Activated CD4-positive, alpha-beta T cell treated with anti-CD3 and anti-CD28 coated beads for 36 hours (primary cell): ENCODE measurements at places on chromosomes 7 and 10.

GRCh38 chr10:70069346-70069745 is 16.7 kb downstream of the MACROH2A2 start:
- DNase-seq: no peak

DNA sequence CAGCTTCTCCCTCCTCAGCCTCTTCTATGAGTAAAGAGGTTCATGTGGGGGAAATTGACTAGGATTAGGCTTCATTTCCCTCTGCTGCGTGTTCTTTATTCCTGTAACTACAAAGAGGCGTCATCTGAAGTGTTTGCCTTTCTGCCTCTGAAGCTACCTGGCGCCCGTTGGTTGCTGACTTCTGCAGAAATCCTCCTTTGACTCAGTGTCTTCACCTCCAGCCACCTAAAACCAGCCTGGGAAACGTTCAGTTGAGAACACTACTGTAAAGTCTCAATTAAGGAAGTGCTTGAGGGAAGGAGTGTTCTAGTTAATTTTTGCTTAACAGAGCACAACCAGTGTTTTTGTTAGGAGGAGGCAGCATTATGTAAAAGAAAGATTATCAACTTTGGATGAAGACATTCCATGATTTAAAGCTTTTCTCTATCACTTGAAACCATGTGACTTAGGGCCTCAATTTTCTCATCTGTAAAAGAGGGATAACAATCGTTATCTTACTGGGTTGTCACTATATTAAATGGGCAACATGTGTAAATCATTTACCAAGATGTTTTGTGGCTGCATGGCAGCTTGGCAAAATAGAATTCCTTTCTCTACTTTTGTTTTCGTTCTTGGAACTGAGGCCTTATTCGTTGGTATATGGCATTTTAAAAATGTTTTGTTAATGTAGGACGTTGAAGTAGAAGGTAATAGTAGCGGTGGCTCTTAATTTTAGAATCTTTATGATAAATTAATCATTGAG is 642.9 kb downstream of the SDK1 start:
- DNase-seq: no peak

DNA sequence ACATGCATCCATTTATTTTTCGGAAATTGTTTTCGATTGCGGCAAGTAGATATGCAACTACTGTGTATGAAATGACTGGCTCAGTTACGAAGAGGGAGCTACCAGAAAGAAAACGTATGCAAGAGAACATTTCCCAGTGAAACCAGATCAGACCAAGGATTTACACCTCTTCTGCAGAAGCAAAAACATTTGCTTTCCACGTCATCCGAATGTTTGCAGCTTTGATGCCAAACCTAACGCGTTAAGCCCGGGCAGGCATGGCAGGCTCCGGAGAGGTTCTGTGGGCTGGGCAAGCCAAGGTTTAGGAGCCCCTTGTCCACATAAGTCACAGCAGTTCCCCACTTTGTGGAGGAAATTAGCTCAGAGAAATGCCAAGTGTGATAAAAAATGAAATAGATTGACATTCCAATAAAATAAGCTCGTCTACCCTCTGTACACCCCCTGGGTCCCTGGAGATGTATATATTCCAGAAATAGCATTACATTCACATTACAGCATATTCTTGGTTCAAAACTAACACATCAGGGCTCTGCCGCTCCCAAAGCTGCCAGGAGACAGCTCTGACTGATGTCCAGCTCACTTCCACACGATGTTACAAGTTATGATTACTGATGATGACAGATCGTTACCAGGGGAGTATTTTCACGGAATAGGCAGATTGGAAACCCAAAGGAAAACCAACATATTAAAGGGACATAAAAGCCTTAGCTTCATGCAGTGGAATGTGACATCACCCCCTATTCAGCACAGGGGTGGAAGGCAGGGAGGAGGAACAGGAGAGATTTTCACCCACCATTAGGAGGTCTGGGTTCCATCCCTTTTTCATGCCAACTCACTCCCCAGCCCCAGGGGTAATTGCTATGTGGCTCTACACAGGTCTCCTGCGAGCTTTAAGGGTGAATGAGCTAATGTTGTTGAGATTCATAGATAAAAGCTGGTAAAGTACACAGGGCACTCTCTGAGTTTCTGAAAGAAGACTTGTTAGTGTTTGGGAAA is 81.5 kb downstream of the LYZL1 start:
- DNase-seq: no peak

- no peak for DNase-seq
These were observed 89.1 kb downstream of the EGFR start for GRCh38 chr7:55107946-55108345.

DNA sequence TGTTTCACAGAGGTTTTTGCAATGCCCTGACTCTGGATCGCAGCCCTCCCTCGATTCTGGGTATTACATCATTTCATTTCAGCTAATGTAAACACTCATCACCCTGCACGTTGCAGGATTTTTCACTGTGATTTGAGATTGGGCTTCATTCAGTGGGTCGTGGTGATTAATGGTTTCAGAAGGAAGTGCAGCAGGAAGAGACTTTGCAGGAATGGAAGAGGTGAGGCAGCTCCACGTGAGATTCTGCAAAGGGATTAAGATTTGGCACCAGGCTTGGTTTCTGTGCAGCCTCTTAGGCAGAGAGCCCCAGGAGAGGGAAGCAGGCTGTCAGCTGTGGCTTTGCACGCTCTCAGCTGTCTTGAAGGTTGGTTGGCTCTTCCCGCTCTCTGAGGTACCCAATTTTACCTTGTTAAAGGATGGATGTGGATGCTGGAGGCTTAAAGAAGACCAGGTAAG is 95.2 kb downstream of the PLCE1 start:
- DNase-seq: no peak

- peak; percentile 29 for DNase-seq
These were observed 2.5 kb downstream of the ACSL5 start for GRCh38 chr10:112376396-112376790.

GRCh38 chr7:105937411-105937810 is 25.7 kb upstream of the CDHR3 start:
- DNase-seq: no peak

DNA sequence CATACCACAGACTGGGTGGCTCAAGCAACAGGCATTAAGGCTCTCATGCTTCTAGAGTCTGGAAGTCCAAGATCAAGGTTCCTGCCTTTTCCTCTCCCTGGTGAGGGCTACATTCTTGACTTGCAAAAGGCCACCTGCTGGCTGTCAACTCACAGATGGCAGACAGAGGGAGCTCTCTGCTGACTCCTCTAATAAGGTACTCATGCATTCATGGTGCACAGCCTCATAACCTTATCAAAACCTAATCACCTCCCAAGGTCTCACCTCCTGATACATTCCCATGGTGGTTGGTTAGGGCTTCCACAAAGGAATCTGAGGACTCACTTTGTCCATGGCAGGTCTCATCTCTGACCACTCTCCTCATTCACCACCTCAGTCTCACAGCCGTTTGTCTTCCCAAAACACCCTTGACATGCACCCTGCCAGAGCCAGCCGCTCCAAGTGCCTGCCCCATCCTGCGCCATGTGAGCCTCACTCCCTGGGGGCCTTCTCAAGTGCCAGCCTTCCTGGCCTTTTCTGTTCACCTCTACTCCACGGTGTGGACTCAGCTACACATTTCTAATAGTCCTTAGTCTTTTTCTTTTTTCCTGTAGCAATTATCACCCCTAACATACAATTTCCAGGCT is 400.3 kb upstream of the ADARB2 start:
- DNase-seq: peak; percentile 38

GRCh38 chr10:89980166-89980565 is 278.8 kb downstream of the KIF20B start:
- DNase-seq: no peak

- no peak for DNase-seq
These were observed 5.3 kb downstream of the CFTR start for GRCh38 chr7:117485118-117485620.

DNA sequence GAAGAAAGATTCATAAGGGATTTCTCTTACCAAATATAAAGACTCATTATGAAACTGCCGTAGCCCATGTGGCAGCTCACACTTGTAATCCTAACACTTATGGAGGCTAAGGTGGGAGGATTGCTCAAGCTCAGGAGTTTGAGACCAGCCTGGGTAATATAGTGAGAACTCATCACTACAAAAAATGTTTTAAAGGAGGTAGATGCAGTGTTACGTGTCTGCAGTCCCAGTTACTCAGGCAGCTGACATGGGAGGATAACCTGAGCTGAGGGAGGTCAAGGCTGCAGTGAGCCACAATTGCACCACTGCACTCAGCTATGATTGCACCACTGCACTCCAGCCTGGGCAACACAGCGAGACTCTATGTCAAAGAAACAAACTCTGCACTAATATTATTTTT is 18.1 kb upstream of the DNA2 start:
- peak; percentile 7 for DNase-seq

GRCh38 chr10:45368181-45368580 is 5.8 kb upstream of the ALOX5 start:
- no peak for DNase-seq

GRCh38 chr10:121526801-121527221 is 71.4 kb downstream of the FGFR2 start:
- DNase-seq: no peak

GRCh38 chr10:16690417-16690816 is 126.8 kb downstream of the RSU1 start:
- DNase-seq: no peak

DNA sequence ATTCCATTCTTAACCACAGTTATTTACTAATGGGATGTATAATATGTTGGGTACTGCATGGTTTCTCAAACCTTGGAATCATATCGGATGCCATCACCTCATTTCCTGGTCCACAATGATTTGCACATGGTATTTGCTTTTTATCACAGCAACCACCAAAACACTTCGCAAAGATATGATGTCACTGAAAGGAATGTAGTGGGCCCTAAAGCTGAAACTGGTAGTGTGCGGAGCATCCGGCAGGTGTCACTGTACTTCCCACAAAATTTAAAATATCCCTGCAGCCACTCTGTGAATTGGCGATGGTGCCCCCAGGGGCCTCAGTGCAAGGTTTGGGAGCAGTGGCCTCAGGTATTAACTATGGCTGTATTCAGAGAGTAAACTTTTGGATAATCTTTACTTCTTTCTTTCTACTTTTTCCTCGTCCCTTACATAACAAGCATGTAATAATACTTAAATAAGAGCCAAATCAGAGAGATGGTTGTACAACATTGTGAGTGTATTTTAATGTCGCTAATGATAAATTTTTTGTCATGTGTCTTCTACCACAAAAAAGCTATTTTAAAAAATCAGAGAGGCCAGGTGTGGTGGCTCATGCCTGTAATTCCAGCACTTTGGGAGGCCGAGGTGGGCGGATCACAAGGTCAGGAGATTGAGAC is 66.2 kb downstream of the FAM241B start:
- peak; percentile 33 for DNase-seq

- DNase-seq: no peak
These were observed 89.3 kb upstream of the ADRB1 start for GRCh38 chr10:113954409-113954808.

DNA sequence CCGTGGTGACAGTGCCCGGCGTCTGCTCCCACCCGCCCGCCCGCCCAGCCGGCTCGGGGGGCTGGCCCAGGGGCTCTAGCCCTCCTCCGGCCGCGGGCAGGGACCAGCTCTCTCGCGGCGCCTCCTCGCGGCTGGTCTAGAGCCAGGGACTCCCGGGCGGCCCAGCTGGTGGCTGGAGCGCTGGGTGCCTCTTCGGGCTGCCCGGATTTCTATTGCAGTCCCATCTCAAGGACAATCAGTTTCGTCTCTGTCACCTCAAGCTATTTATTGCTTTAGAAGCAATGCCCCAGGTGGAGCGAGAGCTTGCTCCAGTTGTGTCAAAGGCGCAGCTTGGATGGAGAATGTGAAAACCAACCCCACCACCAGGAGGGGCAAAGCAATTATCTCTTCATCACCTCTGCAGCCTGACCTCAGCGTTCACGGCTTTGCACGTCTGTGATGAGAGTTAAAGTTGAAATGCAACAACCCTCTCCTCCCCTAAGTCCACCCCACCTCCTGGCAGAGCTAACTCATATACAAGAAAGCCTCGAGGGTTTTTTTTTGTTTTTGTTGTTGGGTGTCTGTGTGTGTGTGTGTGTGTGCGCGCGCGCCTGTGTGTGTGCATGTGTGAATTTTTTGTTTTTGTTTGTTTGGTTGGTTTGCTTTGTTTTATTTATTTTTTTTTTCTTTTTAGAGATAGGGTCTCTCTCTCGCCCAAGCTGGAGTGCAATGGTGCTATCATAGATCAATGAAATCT is at the start of gene ITGA8:
Gene ITGA8 (minus strand): TSS at position 24 of the 736 bp plus-strand sequence. CDS start 151 bp downstream, outside the sequence.
- peak; percentile 20 for DNase-seq
